ENCODE measurements at places on chromosomes 7 and 10. TPM values are rescaled to one million over a fixed set of nuclear protein-coding genes. Genes with fewer than 3 reads are reported as not detected.

WEE2 gene
- not detected for total RNA-seq

HTR7 gene
- 0.59 TPM for total RNA-seq

WDR91 gene
- 7.2 TPM for total RNA-seq

RET gene
- 0.39 TPM for total RNA-seq

ACHE gene
- total RNA-seq = not detected

RASSF4 gene
- total RNA-seq = 7.4 TPM

PHYH gene
- total RNA-seq = 24.7 TPM

SPDYE11 gene
- not detected for total RNA-seq

FFAR4 gene
- total RNA-seq = not detected

ANKRD30A gene
- total RNA-seq = not detected

ECD gene
- total RNA-seq = 19.3 TPM

SRGN gene
- total RNA-seq = 245 TPM

ELFN1 gene
- 0.68 TPM for total RNA-seq

WIPF3 gene
- total RNA-seq = not detected

ADAM12 gene
- total RNA-seq = 18.3 TPM

DYDC2 gene
- not detected for total RNA-seq

MRPS17 gene
- total RNA-seq = 8.6 TPM

FAM131B gene
- 0.94 TPM for total RNA-seq

GPR15LG gene
- total RNA-seq = not detected

CPA4 gene
- 1.3 TPM for total RNA-seq

TFR2 gene
- total RNA-seq = not detected

CCDC201 gene
- not detected for total RNA-seq

SLC26A3 gene
- total RNA-seq = not detected

CFAP46 gene
- total RNA-seq = 0.69 TPM

CDNF gene
- total RNA-seq = 2.6 TPM

LIPM gene
- not detected for total RNA-seq

FANK1 gene
- 1.5 TPM for total RNA-seq

OR2A5 gene
- not detected for total RNA-seq

AKR1C1 gene
- 475 TPM for total RNA-seq

MYL7 gene
- total RNA-seq = not detected

DGKI gene
- 1.1 TPM for total RNA-seq

FGFBP3 gene
- not detected for total RNA-seq

TRIM50 gene
- total RNA-seq = not detected

GTF2IRD1 gene
- 5.8 TPM for total RNA-seq

SLC35G1 gene
- total RNA-seq = 3.7 TPM

TMEM184A gene
- total RNA-seq = not detected

CLDN4 gene
- not detected for total RNA-seq

ADAMTS14 gene
- 0.50 TPM for total RNA-seq

CNTNAP2 gene
- 0.31 TPM for total RNA-seq

PPA1 gene
- 129 TPM for total RNA-seq

SPDYE1 gene
- not detected for total RNA-seq

MTPN gene
- 85.7 TPM for total RNA-seq

C7orf33 gene
- not detected for total RNA-seq

IFIT1B gene
- not detected for total RNA-seq

CLCN1 gene
- not detected for total RNA-seq
